ENCODE measurements at places on chromosomes 5 and 9.
A peak's percentile ranks its signal among the peaks of the same experiment; 100 is the strongest.

DNA sequence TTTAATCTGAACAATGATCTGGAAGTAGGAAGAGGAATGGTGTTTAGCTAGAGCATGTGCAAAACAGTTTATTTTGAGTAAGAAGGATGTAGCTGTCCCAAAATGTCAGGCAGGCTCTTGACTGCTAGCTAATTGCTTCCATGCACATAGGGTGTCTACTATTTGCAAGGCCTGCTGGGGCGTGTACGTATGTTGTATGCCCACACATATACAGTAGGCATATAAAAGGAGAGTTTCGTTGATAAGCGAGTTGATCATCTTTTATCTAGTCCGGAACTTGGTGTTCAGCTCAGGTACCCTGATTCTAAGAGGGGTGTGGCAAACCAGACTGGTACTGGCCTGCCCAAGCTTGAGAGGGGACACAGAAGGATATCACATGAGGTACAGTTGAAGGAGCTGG, 177.2 kb downstream of the GOLPH3 start:
- DNase-seq: no peak

DNA sequence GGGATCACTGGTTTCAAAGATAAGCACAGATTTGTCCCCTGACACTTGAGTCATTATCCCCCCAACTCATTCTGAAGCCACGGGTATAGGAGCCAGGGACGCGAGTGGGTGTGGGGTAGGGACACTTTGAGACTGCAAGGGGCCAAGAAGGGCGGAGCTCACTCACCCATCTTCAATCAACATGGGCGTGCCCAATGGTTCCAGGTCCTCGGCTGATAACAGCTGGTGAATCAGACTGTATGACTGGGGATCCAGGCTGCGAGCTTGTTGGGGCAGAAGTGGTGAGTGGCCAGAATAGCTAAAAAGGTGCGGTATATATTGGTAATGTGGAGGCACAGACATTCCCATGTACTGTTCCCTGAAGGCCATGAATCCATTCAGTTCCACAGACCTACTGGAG, 30.7 kb upstream of the NR5A1 start:
- DNase-seq: no peak

GRCh38 chr5:14855366-14855765, 16.2 kb downstream of the ANKH start:
- DNase-seq: no peak

DNA sequence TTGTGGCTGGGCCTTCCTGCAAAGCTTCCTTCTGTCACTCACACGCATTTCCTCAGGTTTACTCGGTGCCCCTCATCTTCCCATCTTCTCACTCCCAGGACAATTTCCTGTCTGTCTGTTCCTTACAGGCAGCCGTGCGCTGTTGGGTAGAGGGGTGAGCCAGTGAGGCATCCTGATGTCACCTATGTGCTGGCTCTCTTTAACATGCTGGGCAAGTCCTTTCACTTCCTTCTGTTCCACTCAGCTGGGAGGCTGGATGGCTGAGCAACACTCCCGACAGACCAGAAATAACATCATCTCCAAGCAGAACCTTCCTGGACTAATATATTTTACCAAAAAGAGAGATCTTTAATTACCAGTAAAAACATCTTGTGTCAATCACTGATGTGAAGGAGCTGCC, 103.0 kb downstream of the HSD17B3 start:
- no peak for DNase-seq

GRCh38 chr9:128733256-128733655, 9.3 kb upstream of the ZDHHC12 start:
- peak; percentile 80 for DNase-seq

DNA sequence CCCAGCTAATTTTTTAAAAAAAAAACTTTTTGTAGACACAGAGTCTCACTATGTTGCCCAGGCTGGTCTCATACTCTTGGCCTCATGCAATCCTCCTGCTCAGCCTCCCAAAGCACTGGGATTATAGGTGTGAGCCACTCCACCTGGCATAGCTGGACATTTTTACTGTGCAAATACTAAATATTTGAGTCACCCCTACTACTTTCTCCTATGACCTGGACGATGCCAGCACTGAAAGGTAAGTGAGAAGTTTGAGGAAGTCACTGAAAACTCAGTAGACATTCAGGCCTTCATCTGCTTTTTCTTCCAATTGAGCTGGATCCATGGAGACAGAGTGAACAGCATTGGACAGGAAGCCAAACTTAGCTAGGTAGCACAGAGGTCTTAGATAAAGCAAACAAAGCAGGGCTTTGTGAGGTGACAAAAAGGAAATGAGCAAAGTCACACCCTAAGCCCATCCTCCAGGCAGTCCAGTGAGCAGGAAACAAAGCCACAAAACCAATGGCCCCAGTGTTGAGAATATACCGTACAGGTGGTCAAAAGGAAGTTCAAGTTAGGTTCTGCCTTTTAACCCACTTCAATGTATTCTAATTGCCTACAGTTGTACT, 192.6 kb upstream of the RASA1 start:
- DNase-seq: no peak

DNA sequence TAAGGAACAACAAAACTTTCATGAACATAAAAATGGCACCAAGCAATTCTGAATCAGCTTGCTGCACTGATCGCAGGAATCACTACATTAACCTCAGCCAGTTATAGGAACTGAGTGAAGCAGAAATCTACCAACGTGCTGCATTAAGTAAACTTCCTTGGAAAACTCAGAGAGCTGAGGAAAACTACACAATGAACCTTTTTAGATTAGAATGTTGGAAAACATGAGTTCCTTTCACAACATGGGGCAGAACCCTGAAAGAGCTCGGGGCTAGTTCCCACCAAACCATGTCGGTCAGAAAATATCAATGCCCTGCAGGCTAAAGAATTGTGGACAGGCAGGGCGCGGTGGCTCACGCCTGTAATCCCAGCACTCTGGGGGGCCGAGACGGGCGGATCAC, 19.4 kb downstream of the ALDH7A1 start:
- no peak for DNase-seq

- no peak for DNase-seq
Measured at GRCh38 chr5:137706841-137707240, 29.0 kb downstream of the KLHL3 start.

DNA sequence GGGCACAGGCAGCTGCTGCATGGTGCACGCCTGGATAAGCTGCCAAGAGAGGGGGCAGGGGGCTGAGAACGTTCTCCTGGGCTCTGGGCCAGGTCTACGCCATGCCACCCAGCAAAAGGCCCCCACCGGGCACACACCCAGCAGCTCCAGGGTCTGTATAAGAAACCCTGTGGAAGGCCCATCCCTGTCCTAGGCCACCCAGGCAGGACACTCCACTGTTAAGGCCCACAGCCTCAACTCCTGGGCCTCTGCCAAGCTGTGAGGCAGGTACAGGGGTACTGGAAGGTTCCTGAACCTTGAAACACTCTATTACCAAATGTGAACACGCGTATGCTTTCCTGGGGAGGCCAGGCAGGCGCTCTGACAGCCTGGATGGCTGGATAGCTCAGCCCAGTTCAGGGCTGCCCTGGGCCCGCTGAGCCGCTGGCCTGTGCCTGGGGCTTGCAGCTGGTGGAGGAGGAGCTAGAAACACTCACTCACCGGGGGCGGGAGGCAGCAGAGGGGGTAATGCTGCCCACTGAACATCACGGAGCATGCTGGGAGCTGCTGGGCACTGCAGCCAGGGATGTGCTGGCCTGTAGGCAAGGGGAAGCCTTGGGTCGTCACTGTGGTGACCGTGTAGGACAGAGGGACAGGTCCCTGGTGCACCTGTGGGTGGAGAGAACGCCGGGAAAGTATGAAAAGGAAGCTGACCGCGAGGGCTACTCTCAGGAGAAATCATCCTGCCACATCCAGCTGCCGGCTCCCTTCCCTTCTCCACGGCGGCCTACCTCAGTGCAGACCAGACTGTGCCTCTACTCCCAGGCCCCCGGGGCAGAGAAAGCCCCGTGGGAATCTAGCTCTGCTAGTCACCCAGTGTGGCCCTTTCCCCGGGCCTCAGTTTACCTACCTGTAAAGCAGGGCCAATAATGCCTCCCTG, 6.0 kb downstream of the RNF44 start:
- peak; percentile 12 for DNase-seq

GRCh38 chr9:129077236-129077635, 3.7 kb upstream of the DOLPP1 start:
- no peak for DNase-seq

DNA sequence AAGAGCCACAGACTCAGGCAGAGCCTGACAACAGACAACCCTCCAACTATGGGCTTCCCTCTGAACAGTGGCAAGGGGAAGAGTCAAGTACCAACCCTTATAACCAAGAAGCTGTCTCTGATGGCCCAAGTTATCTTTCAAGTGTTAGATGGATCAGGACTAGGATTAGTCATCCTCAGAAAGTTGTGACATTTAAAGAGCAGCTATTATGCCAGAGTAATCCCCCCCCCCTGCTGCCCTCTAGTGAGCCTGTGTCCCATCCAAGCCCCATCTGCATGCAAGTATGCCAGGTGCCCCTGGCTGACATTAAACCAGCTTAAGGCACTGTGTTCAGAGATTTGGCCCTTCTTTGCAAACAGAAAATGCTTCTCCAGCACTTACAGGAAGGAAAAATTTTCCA, 16.8 kb upstream of the SPATA31D1 start:
- DNase-seq: no peak

DNA sequence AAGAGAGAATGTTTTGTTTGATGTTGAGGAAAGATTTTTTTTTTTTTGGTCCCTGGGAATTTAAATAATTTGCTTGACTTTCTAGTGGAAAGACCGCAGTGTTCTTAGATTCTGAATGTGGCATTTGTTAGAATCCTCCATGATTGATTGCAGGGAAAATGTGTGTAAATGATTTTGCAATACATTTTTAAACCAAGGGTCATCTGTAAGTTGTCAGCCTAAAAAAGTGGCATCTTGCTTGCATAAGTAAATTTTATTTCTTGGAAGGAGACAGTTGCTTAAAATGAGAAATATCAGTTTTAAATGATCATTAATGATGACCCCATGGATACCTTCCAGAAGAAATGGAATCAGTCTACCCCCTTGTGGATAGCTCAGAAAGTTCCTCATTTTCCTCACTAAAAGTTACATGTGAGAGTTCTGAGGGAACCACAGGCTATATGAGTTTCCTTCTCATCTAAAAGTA, 105.1 kb upstream of the SLC25A48 start:
- DNase-seq: no peak

DNA sequence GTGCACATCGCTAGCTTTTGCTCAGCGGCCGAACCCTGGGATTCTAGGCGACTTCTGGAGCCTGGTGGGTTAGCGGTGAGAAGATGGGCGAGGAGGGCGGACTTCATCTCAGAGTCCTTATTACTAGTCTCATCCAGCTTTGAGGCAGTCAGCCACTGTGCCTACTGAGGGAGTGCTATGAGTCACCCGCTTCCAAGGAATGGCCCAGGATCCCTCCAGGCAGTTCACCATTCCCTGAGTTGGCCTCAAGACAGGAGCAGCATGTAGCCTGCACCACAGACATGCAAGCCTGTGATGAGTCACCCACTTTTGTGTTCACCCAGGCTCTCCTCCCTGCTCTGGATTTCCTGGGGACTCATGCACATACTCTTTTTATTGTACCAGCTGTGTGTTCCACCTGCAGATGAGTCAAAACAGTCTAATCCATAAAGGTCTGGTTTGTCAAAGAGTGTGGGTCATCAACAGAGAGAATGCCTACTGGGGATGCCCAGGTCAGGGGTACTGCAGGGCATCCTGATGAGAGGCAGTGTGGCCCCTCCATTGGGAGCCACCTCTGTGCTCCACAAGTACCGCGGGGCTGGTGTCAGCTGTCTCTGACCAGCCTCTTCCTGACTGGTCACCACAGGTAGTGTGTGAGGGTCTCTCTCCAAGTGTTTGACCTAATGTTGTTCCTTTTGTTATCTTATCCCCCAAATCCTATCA, 20.2 kb downstream of the SLC22A5 start:
- no peak for DNase-seq

- DNase-seq: no peak
Measured at GRCh38 chr9:135249191-135249590, 161.7 kb downstream of the OLFM1 start.

- no peak for DNase-seq
Measured at GRCh38 chr5:134125039-134126015, 10.8 kb downstream of the TCF7 start.

DNA sequence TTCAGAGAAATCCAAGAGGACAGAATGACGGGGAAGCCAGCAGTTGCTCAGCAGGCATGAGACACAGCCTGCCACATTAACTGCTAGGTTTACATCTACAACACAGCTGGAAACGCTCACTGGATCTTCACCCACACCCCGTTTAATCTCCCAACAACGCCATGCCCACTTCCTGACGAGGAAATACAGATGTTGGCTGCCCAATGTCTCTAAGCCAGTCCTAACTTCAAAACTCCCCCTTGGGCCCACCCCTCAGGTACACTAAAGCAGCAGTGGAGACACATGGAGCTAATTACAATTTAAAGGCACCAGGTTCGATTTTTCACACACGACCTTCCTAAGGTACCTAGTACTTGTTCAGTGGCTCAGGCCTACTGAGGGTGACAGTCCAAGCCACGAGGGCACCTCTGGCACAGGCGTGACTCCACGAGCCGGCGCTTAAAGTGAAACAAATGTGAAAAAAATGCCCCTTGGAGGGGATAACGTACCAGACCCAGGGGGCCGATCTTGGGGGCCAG, 904 bp downstream of the RPL12 start:
- no peak for DNase-seq

DNA sequence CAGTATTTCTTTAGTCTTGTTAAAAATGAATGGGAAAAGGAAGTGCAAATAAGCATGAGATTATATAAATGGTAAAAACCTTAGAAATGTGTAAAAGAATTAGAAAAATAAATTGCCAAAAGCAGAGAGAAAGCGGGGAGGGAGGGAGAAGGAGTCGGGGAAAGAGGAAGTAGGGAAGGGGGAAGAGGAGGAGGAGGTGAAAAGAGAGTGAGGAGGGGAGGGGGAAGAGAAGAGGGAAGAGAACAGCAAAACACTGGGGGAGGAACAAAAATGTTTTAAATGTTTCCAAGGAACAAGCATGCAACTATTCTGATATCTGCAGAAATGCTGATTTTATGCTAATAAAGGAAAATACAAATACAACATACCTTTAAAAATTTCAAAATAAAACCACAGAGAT, 317.5 kb downstream of the PIK3R1 start:
- no peak for DNase-seq

DNA sequence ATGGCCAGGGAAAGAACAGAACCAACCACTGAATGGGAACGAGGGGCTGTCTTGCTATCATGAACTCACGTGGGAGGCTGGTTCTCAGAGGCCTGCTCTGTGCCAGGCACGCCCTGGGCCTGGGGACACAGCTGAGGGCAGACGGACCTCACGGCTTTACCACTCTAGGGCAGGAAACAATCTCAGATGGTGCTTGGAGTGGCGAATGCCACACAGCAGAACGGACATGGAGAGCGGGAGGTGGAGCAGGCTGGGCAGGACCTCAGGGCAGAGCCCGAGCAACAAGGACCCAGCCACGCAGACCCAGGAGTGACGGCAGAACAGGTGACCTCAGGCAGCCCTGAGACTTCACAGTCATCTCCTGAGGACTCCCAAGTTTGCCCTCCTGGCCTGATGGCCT, 8.7 kb downstream of the TOR1A start:
- DNase-seq: no peak

DNA sequence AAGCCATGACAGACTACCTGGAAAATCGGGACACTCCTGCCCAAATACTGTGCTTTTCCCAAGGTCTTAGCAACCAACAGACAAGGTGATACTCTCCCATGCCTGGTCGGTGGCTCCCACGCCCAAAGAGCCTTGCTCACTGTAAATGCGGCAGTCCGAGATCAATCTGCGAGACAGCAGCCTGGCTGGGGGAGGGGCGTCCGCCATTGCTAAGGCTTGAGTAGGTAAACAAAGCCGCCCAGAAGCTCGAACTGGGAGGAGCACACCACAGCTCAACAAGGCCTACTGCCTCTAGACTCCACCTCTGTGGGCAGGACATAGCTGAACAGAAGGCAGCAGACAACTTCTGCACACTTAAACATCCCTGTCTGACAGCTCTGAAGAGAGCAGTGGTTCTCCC, 272.1 kb upstream of the CCNG1 start:
- no peak for DNase-seq

- no peak for DNase-seq
Measured at GRCh38 chr5:38295751-38296150, 37.4 kb downstream of the EGFLAM start.
